Heart left ventricle (tissue), 16 donors: ENCODE measurements at places on chromosomes 6 and 20. TPM values are rescaled to one million over a fixed set of nuclear protein-coding genes. Genes with fewer than 3 reads are reported as not detected.

DNA sequence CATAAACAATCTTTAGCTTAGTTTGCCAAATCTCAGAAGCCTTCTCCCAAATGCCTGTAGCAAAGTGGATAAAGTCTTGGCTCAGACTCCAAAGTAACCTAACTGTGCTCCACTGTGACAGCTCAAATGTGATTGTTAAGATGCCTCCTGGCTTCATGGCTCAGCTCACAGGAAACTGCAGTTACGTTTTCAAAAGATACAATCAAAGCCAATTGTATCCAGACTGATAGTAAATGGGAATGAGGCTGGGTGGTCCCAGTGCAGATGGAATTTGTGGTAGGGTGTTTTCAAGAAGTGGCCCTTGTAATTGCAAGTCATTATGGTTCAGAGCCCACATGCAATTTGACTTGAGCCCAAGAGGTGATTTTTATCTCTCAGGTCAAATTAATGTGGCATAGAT is 151.2 kb upstream of the TAB2 start:
- DNase-seq, result no peak

- no peak for DNase-seq
Measured at GRCh38 chr20:60144404-60144803, 186.2 kb downstream of the CDH26 start.

GRCh38 chr6:156801712-156802111 is 24.5 kb downstream of the ARID1B start:
- DNase-seq, result no peak

GRCh38 chr20:44716309-44717106 is 1.3 kb downstream of the CCN5 start:
- no peak for DNase-seq

DNA sequence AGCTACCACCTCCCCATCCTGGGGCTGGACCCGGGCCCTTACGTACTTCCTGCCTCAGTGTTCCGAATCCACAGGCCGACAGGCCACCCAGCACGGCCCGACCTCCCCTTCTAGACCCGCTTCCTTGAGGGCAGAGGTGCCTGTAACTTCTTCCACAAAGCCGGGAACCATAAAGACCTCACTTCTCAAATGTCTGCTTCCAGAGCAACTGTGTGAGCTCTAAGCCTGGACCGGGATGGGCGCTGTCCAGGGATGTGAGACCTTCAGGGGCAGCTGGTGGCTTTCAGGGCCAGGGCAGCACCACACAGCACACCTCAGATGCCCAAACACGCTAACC is 9.3 kb downstream of the SLC2A4RG start:
- no peak for DNase-seq

GRCh38 chr6:74892091-74892490 is 313.8 kb downstream of the COL12A1 start:
- DNase-seq, result no peak

DNA sequence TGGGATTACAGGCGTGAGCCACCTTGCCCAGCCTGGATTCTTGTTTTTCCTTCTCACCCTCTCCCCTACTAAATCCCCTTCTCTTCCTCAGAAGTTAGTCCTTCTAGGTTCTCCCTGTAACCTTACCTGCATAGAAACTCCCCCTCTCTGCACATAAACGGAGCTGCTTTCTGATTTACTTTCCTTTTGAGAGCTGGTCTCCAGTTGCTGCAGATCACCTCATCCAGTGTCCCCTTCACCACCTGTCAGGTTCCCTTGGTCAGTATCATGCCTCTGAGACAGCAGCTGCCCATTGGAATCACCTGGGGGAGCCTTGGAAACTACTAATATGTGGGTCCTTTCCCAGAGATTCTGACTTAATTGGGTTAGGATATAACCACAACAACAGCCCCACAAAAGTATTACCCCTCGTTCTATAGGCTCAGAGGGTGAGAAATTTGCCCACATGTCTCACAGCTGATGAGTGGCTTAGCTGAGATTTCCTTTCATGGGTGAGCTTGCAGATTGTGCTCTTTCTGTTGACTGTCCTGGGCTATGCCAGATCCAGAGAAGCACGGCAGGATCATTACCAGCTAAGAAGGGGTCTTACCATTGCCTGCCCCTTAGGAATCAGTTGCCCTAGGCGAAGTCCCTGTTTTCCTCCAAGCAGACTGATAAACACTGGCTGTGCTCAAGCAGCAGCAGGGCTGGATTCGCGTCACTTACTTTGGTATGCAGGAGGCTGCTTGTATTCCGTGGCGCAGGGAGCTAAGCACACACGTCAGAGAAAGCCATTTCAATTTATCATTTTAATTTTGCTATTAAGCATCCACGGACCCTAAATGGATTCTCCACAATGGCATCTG is 51.3 kb downstream of the AKAP12 start:
- peak; percentile 27 for DNase-seq

- DNase-seq, result no peak
Measured at GRCh38 chr6:152948150-152948768, 34.6 kb downstream of the FBXO5 start.

GRCh38 chr6:147614501-147614900 is 106.0 kb downstream of the SAMD5 start:
- no peak for DNase-seq

DNA sequence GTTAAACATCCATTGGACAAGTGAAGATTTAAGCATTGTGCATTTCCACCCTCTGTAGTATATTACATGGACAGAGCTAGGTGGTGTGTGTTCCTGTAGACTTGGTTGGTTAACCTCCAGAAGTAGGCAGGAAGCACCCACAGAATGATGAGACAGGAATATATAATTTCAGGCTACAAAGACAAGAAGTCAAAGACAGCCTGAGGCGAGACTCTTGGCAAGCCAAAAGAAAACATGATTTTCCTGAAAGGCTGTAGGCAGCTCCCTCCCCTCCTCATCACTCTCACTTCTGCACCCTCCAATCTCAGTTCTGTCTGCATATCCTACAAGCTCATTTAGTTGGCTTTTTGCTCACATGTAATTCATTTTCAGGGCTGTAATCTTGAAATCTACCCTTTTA is 110.0 kb upstream of the SLC35B3 start:
- no peak for DNase-seq

GRCh38 chr6:2952557-2953095 is 18.7 kb downstream of the SERPINB6 start:
- DNase-seq, result peak; percentile 87

GRCh38 chr6:37173493-37174195 is 3.7 kb downstream of the PIM1 start:
- no peak for DNase-seq

DNA sequence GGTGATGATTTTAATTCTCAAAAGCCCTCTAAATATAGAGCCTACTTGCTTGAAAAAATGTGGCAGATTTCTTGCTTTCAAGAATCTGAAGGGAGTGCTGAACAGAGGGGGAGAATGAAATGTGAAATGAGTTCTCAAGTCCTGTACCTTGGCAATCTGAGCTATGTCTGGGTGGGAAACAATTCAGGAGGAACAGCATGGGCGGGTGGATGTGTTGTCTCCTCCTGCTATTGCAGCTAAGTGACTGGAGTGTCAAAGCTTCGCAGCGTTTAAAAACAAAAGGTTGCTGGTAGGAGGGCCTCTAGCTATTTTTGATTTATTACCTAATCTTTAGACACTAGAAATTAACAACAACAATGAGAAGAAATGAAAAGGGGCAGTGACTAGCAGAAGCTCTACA is 102.5 kb upstream of the ARG1 start:
- no peak for DNase-seq

GRCh38 chr6:53765270-53765669 is 29.5 kb upstream of the LRRC1 start:
- DNase-seq, result no peak

GRCh38 chr6:145375502-145375901 is 359.8 kb downstream of the EPM2A start:
- DNase-seq, result no peak

DNA sequence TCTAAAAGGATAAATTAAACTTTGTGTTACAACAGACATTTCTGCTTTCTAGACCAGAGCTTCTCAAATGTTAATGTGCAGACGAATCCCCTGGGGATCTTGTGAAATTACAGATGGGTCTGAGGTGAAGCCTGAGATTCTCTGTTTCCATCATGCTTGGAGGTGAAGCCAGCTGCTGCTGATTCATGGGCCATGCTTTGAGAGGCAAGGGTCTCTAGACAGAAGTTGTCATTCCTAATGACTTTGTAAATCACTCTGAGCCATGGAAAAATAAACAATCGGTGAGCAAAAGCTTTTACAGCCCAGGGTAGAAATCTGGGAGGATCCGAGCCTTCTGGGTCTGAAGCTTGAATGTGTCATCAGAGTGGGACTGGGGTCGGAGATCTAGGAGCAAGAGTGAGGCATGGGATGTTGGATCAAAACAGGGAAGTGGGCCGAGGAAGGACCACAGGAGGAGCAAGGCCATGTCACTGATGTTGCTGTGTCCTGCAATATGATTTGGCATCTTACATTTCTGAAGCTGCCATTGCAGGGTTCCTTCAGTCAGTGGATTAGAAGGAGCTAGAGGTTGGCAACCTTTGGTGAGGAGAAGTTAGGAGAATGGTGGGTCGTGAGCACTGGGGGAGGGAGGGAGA is 77.3 kb downstream of the TRMT11 start:
- no peak for DNase-seq

The FLRT3 gene
- polyA plus RNA-seq, result 0.04 TPM

The GINS1 gene
- polyA plus RNA-seq, result 0.15 TPM

The TAP2 gene
- polyA plus RNA-seq, result 7.7 TPM

The HSPA1B gene
- 35.2 TPM for polyA plus RNA-seq

The ATF6B gene
- polyA plus RNA-seq, result 26.8 TPM

The PPP1R14C gene
- polyA plus RNA-seq, result 41.1 TPM

The TRIM40 gene
- polyA plus RNA-seq, result not detected

The C20orf96 gene
- polyA plus RNA-seq, result 3.6 TPM
